ENCODE measurements at places on chromosomes 13 and 19.

DNA sequence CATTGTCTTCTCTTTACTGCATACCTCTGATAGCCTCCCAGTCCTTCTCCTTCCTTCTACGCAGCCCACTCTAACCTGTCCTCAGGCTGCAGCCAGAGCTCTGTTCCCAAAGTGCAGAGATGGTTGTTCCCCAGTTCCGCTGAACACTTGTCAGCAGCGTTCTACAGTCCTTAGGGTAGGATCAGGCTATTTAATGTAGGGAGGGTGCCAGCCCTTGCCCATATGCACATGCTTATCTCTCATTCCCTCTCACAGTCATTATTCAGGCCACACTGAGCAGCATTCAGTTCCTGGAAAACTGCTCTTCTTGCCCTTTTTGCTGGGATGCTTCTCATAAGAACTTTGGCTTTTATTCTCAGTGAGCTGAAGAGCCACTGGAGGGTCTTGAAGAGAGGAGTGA is 180.7 kb downstream of the MTUS2 start:
- DNase-seq, result no peak

- DNase-seq, result no peak
Measured at GRCh38 chr19:29680447-29680846, 15.2 kb downstream of the PLEKHF1 start.

DNA sequence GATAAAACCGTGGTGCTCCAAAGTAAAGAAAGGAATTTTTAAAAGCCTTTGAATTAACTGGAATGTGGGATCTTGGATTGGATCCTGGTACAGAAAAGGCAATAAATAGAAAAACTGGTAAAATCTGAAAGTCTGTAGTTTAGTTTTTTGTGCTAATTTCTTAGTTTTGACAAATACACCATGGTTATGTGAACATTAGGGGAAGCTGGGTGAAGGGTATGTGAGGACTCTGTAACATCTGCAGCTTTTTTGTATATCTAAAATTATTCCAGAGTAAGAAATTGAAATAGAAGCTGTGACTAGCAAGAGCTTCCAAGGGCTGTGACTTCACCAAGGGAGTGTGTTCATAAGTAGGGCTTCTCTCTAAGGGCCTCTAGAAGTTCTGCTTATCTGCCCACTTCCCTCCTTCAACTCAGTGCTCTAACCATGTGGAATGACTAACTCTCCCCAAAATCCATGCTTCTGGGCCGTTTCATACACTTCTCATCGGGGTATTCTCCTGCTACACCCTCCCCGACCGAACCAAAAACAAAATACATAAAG is 26.5 kb downstream of the ARHGAP35 start:
- DNase-seq, result no peak

GRCh38 chr19:4425537-4425936 is 23.1 kb downstream of the CHAF1A start:
- no peak for DNase-seq

GRCh38 chr13:106883976-106884375 is 316.0 kb upstream of the ARGLU1 start:
- no peak for DNase-seq

GRCh38 chr19:44912854-44913253 is 1.6 kb upstream of the APOC1 start:
- DNase-seq, result no peak
